Brain (organoid and tissue), 16 donors: ENCODE measurements at places on chromosomes 5 and 9.

DNA sequence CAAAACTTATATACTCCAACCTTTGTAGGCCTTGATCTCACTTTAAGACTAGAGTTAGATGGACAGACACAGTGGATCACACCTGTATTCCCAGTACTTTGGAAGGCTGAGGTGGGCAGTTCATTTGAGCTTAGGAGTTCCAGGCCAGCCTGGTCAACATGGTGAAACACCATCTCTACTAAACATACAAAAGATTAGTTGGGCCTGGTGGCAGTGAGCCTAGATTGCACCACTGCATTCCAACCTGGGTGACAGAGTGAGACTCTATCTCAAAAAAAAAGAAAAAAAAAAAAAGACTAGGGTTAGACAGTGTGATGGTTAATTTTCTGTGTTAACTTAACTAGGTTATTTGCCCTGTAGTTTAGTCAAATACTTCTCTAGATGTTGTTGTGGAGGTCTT lies 74.1 kb downstream of the CFAP95 start:
- DNase-seq: no peak

- no peak for DNase-seq
Measured at GRCh38 chr9:91214086-91214485, 147.6 kb downstream of the AUH start.

GRCh38 chr5:142811866-142812557 lies 41.8 kb downstream of the ARHGAP26 start:
- DNase-seq: no peak

DNA sequence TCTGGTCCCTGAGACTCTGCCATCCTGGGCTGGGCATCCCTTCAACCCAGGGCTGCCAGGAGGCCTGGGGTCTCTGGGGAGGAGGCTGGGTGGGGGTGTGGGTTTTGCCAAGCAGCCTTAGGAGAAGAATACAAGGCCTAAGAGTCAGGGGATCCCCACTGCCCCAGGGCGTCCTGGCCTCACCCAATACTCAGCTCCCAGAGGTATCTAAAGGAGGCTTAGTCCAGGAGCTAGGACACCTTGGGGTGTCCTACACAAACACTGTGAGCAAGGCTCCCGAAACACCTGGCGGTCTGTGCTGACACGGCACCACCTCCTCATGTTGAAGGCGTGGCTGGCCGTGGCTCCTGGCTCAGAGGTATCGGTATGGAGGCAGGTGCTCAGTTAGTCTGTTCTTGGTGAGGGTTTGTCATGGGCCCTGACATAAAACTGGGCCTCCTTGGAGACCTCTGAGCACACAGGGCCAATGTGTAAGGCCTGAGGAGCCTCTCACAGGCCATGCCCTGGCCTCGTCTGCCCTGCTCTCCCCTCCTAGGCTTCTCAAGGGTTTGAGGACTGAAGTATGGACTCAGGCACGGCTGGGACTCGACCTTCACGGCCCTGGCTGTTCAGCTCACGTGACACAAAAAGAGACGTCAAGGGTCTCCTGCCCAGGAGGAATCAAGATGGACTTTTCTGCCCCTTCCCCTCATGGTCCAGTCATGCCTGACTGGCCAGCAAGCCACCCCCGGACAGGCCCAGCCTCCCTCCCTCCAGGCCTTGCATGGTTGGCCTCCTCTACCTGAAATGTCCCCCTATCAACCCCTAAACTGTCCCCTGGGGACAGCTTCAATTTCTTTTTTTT lies 277.3 kb downstream of the FSTL4 start:
- DNase-seq: no peak

DNA sequence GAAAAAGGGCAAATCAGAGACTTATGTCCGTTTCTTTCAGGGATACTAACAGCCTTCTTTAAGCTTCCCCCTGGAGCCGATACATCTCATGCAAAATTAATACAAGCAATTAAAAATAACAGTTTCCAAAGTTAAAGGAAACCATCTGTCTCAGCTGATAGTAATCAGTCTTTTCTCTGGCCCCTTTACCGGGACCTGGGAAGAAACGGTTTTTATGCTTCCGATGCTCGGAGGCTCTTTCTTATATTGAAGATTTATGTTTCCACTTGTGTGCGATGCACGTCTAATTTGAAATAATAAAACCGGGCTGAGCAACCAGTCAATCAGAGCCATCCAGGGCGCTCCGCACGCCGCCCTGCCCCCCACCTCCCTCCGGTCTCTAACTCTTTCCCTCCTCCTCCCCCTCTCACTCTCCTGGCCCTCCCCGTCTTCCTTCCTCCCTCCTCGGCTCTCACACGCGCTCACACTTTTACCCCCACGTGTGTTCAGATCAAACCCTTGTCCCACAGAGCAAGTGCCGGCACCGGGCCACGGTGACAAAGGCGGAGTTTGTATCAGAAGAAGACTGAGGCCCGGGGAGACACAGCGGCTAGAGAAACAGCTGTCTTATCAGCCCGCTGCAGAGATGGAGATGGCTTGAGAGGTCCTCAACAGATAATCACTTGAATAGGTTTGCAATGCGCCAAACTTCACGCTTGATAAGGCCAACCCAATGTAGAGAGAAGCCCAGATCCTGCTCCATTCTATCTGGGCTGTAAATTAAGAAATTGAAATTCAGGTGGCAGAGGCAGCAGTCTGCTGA lies 5.1 kb upstream of the ELAVL2 start:
- DNase-seq: peak; percentile 53

- no peak for DNase-seq
Measured at GRCh38 chr5:88823201-88823600, 59.8 kb downstream of the MEF2C start.

DNA sequence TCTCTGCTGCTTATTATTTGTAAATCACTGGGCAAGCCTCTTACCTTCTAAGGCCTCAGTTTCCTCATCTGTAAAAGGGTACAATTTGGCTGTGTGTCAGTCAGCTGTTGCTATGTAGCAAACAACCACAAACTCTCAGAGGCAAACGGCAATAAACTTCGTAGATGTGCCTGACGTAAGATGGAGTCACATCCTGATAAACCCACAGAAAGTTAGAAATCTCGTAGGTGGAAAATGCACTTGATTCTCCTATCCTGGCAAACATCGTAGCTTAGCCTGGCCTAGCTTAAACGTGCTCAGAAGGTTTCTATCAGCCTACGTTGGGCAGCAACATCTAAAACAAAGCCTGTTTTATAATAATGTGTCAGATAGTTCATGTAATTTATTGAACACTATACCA lies 35.0 kb upstream of the UNC5A start:
- no peak for DNase-seq

DNA sequence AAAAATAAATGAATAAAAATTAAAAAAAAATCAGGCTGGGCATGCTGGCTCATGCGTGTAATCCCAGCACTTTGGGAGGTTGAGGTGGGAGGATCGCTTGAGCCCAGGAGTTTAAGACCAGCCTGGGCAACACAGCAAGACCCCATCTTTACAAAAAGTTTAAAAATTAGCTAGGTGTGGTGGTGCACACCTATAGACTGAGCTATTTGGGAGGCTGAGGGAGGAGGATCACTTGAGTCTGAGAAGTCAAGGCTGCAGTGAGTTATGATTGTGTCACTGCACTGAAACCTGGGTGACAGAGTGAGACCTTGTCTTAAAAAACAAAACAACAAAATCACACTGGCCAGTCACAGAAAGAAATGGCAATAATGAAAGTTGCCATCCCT lies 3.4 kb upstream of the CNTRL start:
- no peak for DNase-seq

- DNase-seq: no peak
Measured at GRCh38 chr5:156271569-156271968, 55.4 kb upstream of the SGCD start.

- no peak for DNase-seq
Measured at GRCh38 chr9:33165263-33166151, 1.6 kb downstream of the B4GALT1 start.

DNA sequence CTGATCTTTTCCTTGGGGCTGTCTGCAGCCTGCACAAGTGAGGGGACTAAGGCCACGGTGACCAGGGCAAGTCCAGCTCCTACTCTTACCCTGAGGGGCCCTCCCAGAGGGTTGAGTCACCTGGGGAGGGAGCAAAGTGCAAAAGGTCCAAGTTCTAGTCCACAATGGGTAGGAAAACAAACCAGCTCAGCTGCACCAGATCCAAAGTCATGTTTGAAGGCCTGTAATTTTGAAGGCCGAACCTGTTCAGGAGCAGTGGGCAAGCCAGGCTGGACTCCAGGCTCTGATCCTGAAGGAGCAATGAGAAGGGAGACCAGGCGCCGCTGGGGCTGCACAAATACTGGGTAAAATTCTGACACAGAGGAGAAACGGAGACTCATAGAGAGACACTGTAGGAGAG lies 15.8 kb upstream of the TCF7 start:
- DNase-seq: no peak

DNA sequence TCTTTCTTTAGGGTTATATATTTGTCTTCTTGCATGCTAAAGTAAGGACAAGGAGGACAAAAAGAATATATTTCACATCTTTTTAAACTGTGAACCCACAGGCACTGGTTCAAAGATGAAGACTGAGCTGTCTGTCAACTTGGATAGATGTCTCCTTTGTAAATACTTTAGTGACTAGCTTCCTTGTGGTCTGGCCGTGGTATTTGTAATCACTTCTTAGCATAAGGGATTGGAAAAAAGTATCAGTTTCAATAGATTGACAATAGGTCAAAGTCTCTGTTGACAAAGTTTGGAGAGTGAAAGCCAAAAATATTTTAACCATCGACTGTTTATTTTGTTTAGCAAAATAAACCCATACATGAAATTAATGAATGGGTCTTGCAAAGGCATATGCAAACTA lies 91.4 kb downstream of the TMEM167A start:
- no peak for DNase-seq

DNA sequence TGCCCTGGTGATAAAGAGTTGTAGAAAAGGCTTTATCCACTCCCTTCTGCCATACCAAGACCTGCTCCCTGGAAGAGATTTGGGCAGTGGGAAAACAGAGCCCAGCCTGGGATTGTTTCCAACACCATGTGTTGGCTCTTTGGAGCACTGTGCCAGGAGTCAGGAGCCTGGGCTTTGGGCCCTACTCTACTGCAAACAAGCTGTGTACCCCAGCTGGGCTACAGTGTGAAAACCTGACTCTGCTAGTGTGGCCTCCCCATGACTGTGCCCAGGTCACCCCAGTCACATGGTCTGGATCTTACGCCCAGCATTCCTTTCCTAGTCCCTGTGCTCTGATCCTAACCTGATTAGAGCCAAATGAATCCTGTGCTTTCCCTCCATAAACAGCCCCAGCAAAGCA lies 39.3 kb upstream of the SHB start:
- DNase-seq: no peak

GRCh38 chr5:110623874-110624273 lies 102.6 kb downstream of the TMEM232 start:
- no peak for DNase-seq

DNA sequence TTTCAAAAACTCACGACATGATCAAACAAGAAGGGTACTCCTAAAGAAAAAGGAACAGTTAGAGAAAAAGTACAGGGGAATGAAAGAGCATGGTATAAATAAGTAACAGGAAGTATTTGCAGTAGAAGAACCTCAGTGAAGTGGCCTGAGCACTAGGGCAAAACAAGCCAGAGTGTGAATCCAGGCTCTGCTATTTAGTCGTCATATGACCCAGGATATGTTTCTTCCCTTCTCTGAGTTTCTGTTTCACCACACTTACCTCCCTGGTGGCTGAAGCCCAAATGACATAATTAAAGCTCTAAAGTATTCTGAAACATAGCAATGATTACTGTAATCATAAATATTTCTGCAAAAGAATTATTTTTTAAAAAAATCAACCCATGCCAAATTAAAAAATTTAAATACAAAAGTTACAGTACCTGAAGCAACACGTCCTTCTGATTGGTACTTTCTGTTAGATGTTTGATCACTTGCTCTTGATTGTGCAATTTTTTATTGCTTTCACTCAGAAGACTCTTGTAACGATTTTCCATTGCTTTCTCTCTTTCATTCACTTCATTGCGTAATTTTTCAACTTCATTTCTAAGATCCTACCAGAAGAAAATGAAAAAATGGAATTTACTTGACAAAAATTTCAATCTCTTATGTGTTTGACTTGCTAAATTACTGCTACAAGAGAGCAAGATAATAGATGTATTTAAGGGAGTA lies 88.9 kb downstream of the CDK5RAP2 start:
- no peak for DNase-seq

- DNase-seq: no peak
Measured at GRCh38 chr5:172071309-172071875, 65.0 kb upstream of the FBXW11 start.

DNA sequence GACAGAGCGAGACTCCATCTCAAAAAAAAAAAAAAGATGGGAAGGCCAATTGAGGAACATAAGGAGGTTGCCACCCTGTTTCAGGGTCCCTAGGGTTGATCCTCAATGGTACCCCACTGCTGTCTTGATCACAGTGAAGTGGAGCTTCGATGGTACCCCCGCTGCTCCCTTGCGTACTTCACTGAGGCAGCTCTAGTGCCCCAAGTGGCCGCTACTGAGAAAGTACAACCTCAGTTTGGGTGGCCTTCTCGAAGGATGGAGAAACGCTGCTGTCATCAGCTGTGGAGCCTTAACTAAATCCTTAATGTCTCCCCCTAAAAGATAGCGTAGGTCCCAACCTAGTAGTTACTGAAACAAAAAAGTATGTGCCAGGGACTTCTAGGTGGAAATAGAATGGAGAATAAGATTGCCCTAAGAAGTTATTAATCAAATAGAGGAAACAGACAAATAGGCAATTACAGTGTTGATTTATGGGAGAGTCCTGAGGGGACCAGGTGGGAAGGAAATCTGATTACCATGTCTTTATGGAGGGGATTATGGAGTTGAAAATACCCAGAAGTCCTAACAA lies 6.3 kb downstream of the TESK1 start:
- peak; percentile 39 for DNase-seq

DNA sequence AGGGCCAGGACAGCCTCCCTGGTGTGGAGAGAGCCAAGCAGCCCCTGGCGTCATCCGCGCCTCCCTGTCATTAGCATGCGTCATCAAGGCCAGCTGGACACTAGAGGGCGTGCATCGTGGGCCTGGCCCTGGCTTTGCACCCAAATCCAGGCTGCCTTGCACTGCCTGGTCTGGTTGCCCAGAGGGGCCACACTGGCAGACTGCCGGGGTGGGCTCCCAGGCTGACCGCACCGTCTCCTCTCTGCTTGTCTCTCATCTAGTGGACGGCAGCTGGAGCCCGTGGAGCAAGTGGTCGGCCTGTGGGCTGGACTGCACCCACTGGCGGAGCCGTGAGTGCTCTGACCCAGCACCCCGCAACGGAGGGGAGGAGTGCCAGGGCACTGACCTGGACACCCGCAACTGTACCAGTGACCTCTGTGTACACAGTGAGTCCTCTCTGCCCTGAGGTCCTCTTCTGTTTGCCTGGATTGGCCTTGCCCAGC lies 29.0 kb downstream of the HK3 start:
- peak; percentile 70 for DNase-seq

GRCh38 chr9:37442556-37442955 lies 20.1 kb downstream of the GRHPR start:
- DNase-seq: no peak

GRCh38 chr5:149267241-149267973 lies 4.3 kb upstream of the AFAP1L1 start:
- DNase-seq: no peak
